Hematopoietic multipotent progenitor cell treated with erythropoietin and hydrocortisone succinate and interleukin-3 and kit ligand, for 17 days (in vitro differentiated cells): ENCODE measurements at places on chromosomes 4 and X.

DNA sequence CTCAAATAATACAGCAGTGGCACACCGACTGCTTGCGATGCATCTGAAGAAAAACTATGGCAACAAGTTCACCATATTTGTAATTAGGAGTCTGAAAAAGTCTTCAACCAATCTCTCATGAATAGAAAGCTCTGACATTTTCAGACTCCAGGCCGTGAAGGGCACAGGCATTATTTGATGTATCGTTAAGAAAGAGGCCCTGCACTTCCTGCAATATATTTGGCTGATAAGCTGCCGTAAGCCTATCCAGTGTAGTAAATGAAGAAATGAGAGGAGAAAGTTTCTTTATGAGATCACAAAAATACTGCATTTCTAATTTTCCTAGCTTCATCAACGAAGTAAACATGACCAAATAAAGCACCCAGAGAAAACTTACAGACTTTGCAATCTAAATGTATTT lies 613.8 kb upstream of the TECRL start:
- DNase-seq: no peak

DNA sequence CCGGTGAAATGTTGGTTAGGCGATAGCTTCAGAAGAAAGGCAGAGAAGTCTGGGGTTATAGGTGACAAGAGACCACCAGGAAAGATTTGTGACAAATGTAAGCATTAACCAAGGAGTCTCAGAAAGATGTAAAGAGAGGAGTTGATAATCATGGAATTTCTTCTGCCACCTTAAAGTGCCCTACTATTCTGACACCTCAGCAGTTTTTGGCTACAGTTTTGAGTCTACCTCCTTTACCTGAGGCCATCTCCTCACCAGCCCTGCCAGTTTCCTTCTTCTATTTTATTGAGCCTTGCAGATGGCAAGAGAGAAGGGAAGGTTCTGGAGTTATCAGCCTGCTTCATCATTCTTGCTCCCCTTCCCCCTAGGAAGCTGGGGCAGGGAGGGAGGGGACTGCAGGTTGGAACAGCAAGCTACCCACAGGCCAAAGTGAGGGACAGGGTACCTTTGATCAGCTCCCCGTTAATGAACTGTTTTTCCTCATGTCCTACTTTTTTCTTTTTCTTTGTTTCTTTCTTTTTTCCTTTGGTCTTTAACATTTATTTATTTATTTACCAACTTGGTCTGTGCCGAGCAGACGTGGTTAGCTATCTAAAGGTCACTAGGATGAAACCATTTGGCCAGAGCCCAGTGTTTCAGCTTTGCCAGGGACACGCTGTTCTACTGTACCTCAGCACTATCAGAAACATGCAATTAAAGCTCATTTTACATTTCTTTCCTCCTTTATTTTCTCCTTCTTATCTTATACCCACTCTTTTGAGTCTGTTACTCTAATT lies 438.7 kb upstream of the AR start:
- no peak for DNase-seq

GRCh38 chrX:149829751-149830191 lies 48.0 kb downstream of the MAGEA9 start:
- no peak for DNase-seq

DNA sequence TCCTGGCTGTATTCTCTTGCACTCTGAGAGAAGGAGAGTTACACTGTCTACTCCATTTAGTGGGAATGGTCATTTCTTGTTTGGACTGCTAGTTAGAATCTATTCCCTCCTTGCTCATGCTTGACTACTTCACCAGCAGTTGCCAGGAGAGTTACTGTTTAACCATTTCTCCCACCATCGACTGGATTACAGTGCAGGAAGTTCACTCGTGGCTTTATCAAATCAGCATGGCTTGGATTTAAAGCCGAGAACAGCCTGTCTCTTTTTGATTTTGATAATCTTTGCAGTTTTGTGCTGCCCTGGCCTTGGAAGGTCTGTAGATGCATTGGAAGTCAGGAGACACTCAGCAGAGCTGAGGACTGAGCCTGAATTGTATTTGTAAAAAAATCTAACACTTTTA lies 3.2 kb downstream of the GBA3 start:
- no peak for DNase-seq

DNA sequence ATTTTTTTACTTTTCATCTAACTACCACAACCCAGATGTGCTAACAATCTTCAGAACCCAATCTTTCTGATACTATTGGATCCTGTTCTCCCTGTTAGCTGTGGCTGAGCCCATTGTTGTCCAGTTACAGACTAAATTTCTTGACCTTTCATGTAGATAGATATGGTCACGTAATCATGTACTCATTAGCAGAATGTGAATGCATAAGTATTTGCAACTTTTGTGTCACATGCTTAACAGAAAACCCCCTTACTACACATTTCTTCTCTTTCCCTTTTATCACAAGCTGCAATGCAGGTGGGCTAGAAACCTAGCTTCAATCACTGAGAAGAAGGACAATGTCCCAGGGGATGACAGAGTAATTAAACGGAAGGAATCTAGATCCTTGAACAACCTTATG lies 13.1 kb upstream of the FAM13A start:
- no peak for DNase-seq

DNA sequence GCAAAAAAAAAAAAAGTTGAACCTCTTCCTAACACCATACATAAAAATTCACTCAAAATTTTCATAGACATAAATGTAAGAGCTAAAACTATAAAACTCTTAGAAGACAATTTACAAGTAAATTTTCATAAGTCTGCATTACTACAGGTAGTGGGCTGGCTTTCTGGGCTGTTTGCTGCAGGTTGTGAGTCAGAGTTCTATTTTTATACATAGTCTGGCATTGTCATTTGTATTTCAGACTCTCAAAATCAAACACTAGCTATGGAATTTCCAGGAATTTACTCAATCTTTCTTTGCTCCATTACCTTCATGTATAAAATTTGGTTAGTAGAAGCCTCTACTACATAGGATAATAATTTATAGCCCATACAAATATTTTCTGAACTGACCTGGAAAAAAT lies 227.2 kb downstream of the COX18 start:
- DNase-seq: no peak

DNA sequence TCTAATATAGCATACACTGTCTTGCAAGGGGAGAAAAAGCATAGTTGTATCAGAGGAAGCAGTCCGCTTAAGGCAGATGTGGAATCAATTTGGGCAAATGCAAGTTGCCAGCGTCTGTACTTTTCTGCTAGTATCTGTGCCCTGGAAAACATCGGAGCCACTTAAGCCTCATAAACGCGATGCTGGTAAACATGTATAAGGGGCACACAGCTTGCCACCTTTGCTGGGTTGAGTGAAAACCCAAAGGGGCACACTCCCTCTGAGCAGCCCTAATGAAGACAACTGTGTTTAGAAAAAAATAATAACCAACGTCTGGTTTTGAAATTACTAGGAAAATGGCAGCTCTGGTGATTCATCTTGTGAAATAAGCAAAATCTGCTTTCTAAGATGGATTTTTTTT lies 24.3 kb downstream of the SMIM20 start:
- no peak for DNase-seq

- DNase-seq: no peak
These were observed 174.9 kb downstream of the QDPR start for GRCh38 chr4:17336986-17337385.

DNA sequence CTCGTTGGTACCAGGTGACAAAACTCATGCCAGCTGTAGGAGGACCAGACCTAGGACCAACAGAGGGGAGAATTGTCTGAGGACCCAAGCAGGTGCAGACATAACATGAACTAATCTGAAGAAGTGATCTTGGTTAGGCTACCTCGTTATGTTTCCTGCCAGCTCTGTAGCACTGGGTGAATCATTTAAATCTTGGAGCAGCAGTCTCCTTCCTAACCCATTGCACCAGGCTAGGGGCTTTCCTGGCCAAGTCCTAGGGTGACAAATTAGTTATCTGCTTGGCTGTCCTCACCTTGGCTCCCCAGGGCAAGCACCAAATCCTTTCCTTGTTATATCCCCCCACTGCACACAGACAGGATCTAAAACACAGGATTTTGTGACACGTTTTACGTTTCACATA lies 87.8 kb downstream of the WWC2 start:
- no peak for DNase-seq

- DNase-seq: no peak
These were observed 1390.9 kb downstream of the C4orf33 start for GRCh38 chr4:130486841-130487240.

GRCh38 chrX:65578346-65578745 lies 43.8 kb upstream of the LAS1L start:
- no peak for DNase-seq

GRCh38 chrX:155434906-155435743 lies 23.3 kb downstream of the F8A3 start:
- peak; percentile 76 for DNase-seq
